ENCODE measurements at places on chromosomes 5 and 9. TPM values are rescaled to one million over a fixed set of nuclear protein-coding genes. Genes with fewer than 3 reads are reported as not detected.

- no peak for DNase-seq
Observed at GRCh38 chr5:78367318-78367991, 7.0 kb downstream of the SCAMP1 start.

DNA sequence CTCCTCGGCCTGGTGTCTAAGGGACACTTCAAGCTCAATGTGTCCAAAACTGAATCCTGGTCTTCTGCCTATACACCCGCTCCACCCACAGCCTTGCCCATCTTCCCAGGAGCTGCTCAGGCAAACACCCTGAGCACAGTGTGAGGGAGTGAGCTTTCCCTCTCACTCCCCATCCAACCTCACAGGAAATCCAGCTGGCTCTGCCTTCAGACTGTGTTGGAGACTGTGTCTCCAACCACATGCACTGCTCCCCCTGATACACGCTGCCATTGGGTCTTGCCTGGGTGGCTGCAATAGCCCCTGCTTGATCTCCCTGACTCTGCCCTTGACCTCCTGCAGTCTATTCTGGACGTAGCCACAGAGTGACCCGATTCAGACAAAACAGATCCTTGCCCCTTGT is 319.5 kb upstream of the MSX2 start:
- no peak for DNase-seq

DNA sequence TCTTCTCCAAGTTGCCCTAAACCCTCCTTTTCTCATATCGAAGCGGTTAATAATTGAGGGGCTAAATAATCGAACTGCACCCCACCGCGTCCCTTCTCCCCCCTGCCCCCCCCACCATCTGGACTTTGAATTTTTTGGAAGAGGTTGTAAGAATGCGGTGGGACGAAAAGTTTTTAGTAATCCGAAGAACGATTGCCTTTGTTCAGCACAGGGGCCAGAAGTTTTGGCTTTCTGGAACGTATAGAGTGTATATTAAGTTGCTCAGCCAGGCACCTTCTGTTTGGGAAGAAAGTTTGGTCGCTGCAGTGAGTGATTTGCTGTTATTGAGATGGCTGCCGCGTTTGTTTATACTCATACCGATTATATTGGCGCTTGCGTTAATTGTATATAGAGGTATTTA is 518 bp downstream of the ERBIN start:
- DNase-seq: no peak

DNA sequence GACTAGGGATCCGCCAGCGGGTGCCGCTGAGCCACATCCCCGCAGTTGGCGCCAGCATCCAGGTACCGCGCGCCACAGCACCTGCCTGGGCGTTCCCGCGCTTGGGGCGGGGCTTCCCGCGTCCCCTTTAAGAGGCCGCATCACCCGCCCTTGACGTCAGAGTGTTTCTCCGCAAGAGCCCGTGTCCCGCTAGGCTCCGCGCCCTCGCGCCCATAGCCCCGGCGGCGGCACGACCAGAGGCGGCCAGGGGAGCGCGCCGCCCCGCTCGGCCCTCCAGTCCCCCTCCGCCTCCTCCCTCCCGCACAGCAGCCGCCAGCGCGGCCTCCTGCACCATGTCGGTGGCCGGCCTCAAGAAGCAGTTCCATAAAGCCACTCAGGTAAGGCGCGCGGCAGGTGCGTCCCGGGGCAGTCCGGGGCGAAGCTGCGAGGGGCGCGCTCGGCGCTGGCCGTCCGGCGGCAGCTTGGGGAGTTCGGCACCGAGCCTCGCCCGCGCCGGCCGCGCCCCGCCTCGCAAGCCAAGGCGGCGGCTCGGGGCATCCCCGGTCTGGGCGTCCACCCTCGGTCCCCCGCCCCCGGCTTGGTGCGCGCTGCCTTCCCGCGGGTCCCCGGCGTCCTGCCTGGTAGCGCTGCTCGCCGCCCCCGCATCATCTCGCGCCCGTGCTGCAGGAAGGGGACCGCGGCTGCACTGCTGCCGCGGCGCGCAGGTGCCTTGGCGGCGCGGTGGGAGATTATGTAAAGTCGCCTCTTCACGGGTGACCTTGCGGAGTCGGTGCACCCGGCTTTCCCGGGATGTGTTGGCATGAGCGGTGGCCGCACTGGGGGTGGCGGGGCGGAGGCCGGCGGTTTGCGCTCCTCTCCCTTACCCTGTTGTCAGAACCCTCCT is at the start of gene SH3GL2:
TSS of gene SH3GL2 (plus strand) at position 156 of the 883 bp plus-strand sequence.
- no peak for DNase-seq

- DNase-seq: no peak
Observed at GRCh38 chr5:133406977-133407632, 205.2 kb downstream of the FSTL4 start.

DNA sequence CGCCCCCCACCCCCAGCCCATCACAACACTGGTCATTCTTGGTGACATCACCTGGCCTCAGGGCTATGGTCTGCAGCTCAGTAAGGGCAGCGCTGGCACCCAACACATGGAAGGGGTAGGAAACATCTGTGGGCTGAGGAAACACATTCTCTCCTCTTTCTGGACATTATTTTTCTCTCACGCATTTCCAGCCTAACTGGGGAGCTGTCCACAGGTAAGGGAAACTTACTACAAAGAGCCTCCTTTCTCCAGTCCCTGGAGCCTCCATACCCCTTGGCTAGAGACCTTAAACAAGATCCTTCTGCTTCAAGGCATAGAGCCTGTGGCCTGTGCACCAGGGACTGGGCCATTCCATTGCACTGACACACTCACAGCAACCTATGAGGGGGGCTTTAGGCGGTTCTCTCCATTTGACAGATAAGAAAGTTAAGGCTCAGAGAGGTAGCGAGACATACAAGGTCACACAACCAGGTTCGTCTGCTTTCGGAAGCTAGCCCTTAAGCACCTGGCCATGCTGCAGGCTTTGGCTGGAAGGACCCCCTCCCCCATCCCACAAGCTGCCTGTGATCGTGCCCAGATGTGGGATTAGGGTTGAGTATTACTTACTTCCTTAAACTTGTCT is 40.7 kb downstream of the CXXC5 start:
- no peak for DNase-seq

Gene SOHLH1
- total RNA-seq: not detected

DNA sequence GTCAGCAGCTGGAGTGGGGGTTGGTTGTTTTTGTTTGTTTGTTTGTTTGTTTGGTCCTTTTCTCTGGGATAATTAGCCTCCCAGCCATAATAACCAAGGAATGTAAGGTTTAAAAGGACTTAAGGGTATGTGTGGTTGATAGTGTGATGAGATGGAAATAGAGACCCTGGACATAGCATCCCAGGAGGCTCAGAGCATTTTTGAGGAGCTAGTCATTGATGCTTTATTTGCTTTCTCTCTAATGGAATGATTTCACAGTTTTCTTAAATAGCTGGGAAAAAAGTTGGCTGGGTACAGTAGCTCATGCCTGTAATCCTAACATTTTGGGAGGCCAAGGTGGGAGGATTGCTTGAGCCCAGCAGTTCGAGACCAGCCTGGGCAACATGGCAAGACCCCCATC is 45.1 kb downstream of the TTC1 start:
- DNase-seq: peak; percentile 21

DNA sequence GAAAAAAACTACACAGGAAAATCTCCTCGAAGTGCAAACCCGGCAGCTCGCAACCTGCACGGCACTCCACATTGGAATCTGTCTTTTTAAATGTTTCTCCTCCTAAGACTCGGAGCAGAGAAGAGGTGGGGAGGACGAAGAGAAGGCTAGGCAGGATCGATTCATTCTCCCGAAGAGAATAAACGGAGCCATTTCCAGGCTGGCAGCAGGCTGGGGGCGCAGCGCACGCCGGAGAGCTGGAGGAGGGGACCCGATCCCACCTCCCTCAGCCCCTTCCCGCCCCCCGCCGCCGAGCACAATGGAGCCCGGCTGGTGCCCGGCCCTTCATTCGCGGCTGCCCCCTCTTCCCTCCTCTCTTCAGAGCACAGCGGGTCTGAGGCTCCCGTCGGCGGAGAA is 628 bp downstream of the HOMER1 start:
- no peak for DNase-seq

Gene MAP1B
- total RNA-seq: 75.1 TPM

Gene ZDHHC12
- total RNA-seq: 61.1 TPM

Gene AK8
- total RNA-seq: not detected

DNA sequence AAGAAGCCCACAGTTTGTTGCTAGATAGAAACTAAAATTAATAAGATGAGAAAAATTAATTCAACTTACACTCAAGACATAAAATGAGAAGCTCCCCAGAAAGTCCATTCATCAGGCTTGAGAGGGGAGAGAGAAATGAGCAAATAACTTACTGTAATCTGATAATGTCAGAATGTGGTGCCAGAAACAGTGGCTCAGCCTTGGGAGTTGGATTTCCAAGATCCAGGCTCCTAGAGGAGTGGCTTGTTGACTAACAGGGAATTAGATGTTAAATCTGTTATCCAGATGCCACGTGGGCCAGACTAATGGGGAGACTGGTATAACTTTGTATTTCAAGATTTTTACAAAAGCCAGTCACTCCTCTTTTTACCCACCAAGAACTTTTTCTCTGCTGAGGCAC is 458.2 kb downstream of the GADD45G start:
- no peak for DNase-seq

- no peak for DNase-seq
Observed at GRCh38 chr9:93823245-93824072, 131.7 kb downstream of the BARX1 start.

Gene GPR151
- not detected for total RNA-seq

GRCh38 chr5:94849821-94850736 is 231.6 kb downstream of the SLF1 start:
- peak; percentile 18 for DNase-seq

DNA sequence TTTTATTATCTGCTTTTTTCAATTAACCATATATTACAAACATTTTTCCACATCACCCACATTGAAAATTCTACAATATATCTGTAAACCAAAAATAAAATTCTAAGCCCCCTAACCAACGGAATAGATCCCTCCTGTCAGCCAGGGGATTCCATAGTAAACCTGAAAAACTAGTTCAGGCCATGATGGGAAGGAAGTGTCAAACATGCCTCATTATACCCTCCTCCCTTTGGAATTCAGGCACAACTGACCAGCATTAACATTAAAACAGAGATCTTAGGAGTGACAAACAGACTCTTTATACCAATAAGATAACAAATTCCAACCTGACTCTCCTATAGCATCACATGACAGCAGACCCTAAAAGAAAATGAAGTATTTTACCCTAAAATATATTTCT is 113.7 kb upstream of the DMRT1 start:
- DNase-seq: no peak

DNA sequence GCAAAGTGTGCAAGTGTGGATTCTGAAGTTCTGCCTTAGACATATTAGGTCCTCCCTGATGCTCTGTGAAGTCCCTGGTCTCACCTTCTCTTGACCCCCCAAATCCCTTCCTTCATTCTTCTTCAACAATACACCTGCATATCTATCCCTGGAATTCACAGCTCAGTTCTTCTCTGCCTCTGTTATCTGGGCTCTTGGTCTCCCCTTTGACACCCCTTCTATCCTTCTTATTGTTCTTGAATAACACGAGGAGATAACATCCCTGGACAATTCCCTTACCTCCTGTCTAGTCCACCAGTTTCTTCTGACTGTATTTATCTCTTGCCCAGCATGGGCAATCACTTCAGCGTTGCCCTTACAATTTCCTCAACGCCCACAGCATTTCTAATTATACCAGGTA is 104.8 kb upstream of the ATG10 start:
- DNase-seq: no peak

DNA sequence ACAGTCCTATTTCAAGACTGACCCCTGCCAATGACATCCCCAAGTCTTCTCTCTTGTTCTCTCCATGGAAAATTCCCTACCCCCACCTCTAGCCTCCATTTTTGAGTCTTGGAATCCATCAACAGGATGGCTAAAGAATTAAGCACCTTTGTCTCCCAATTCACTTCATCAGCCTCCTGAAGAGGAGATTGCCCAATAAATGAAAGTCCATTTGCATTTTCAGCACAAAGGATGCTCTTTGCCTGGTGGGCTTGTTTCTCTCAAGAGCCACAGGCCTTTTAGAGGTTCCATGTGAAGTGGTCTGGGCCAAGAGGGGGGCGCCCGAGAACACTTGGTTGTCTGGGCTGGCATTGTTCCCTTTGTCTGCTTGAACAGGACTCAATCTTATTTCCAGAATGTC is 12.6 kb downstream of the HSD17B3 start:
- DNase-seq: no peak

Gene GFI1B
- not detected for total RNA-seq

DNA sequence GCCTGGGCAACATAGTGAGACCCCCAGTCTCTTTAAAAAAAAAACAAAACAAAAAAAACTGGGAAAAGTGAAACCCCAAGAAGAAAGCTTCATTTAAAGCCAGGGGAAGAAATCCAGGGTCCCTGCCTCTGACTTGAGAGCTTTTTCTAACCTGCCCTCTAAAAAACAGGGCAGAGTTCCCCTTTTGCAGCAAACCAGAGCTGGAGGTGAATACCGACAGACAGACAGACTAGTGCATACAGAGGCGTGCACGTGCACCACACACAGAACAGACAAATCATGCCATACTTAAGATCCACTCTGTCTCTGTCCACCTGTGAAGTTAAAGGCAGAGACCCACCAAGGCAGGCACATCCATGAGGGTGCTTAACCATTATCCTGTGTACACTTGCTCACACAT is 11.7 kb upstream of the AQP3 start:
- no peak for DNase-seq

Gene AQP3
- 0.17 TPM for total RNA-seq

GRCh38 chr5:121702682-121703081 is 149.0 kb upstream of the FTMT start:
- DNase-seq: no peak

- peak; percentile 76 for DNase-seq
Observed at GRCh38 chr9:6014670-6015270, 654 bp downstream of the RANBP6 start.

- no peak for DNase-seq
Observed at GRCh38 chr5:21783074-21783679, 1070.0 kb downstream of the CDH12 start.

DNA sequence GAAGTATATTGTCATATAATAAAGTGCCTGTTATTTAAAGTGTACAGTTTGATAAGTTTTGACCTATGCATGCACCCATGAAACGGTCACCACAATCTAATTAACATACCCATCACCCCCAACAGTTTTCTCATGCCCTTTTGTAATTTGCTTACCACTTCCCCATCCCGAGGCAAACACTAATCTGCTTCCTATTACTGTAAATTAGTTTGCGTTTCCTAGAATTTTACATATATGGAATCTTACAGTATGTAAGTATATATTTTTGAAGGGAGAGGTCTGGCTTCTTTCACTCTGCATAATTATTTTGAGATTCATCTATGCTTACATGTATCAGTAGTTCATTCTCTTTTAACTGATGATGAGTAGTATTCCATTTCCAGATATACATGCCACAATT is 56.5 kb downstream of the AMBP start:
- no peak for DNase-seq

GRCh38 chr9:91714874-91715615 is 235.0 kb downstream of the ROR2 start:
- no peak for DNase-seq

Gene HTR1A
- total RNA-seq: not detected

Gene KIF4B
- total RNA-seq: not detected

Gene DEPDC1B
- 24.9 TPM for total RNA-seq

Gene C5orf34
- total RNA-seq: 20.1 TPM

GRCh38 chr5:176788941-176789872 is 21.2 kb upstream of the UNC5A start:
- no peak for DNase-seq

Gene ADAMTS12
- total RNA-seq: 0.10 TPM
